Ovary (tissue), 10 donors: ENCODE measurements at places on chromosomes 3 and 15. TPM values are rescaled to one million over a fixed set of nuclear protein-coding genes. Genes with fewer than 3 reads are reported as not detected.

GRCh38 chr3:115783938-115784738 is 160.8 kb downstream of the GAP43 start:
- H3K4me3 ChIP-seq = peak overlapping the region; percentile 84
- H3K27me3 ChIP-seq = no peaks in the 10 kb centered on the region
- peak overlapping the region; percentile 70 for H3K27ac ChIP-seq
- peaks cover 1% of the 10 kb centered on the region for H3K4me1 ChIP-seq
- H3K36me3 ChIP-seq = no peaks in the 10 kb centered on the region
- peak; percentile 95 for DNase-seq

CSPG4 gene
- total RNA-seq = 4.2 TPM

DNA sequence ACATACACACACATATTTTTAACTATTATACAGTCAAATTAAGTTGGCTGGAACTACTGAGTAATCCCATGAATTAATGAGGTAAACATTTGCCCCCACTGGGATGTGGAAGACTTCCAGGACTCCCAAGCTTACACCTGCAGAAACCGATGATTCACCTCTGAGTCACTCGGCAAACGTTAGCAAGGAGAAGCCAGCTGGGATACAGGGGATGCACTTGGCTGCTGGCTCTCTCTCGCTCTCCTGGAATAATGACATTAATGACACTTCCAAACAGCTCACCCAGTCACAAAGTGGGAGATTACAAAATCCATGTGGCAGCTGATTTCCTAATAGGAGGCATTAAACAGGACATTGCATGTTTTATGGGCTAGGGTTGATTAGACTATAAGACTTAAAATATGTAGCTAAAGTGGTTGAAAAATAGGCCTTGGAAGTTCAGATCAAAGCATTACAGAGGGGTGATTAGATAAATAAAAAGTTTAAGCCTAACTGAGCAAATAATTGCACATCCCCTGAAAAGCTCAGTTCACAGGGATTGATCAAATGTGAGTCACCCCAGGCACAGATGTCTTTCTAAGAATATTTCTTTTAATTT is 500.9 kb downstream of the SOX2 start:
- H3K27me3 ChIP-seq = no peaks in the 10 kb centered on the region
- H3K4me3 ChIP-seq = no peak overlapping the region
- H3K4me1 ChIP-seq = no peaks in the 10 kb centered on the region
- no peak overlapping the region for H3K27ac ChIP-seq
- H3K36me3 ChIP-seq = no peaks in the 10 kb centered on the region
- no peak for DNase-seq

GRCh38 chr3:127821394-127821793 is 921 bp downstream of the MGLL start:
- no peak overlapping the region for H3K4me3 ChIP-seq
- no peaks in the 10 kb centered on the region for H3K27me3 ChIP-seq
- H3K36me3 ChIP-seq = no peaks in the 10 kb centered on the region
- no peak for DNase-seq

QARS1 gene
- total RNA-seq = 171 TPM

DNA sequence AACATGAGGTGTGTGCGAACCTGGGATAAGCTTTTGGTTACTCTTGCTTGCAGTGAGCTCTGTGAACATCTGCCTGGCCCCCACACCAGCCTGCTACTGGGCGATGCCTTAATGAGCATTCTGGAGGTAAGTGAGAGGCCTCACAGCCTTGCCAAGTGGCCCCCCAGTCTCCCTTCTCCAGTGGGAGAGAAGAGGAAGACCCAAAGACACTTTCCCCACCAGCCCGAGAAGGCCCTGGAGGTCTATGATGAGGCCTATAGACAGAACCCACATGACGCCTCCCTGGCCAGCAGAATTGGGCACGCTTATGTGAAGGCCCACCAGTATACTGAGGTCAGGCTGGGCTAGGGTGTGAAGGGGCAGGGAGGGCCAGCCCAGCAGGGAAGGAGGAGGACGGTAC is 22.5 kb downstream of the TTC21A start:
- no peaks in the 10 kb centered on the region for H3K4me1 ChIP-seq
- no peak overlapping the region for H3K27ac ChIP-seq
- H3K36me3 ChIP-seq = no peaks in the 10 kb centered on the region

GRCh38 chr3:46087871-46088270 is 60.6 kb upstream of the XCR1 start:
- no peak overlapping the region for H3K27ac ChIP-seq
- H3K27me3 ChIP-seq = no peaks in the 10 kb centered on the region
- H3K36me3 ChIP-seq = no peaks in the 10 kb centered on the region
- no peak for DNase-seq

DNA sequence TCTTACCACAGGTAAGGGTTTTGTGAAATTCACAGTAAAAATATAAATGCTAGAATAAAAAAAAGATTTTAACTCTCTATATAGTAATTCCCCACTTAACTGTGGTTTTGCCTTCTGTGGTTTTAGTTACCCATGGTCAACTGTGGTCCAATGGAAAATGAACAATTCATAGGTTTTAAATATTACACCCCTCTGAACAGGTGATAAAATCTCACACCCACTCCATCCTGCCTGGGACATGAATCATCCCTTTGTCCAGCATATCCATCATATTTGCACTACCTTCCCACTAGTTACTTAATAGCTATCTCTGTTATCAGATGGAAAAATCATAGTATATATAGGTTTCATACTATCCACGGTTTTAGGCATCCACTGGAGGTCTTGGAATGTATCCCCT is 49.2 kb downstream of the HDGFL3 start:
- H3K27me3 ChIP-seq = no peaks in the 10 kb centered on the region
- H3K27ac ChIP-seq = no peak overlapping the region
- no peaks in the 10 kb centered on the region for H3K4me1 ChIP-seq

- H3K4me1 ChIP-seq = no peaks in the 10 kb centered on the region
- H3K4me3 ChIP-seq = no peak overlapping the region
- no peaks in the 10 kb centered on the region for H3K36me3 ChIP-seq
- H3K27me3 ChIP-seq = no peaks in the 10 kb centered on the region
- no peak for DNase-seq
These were observed 65.0 kb downstream of the CLDN11 start for GRCh38 chr3:170483485-170484262.
